ENCODE measurements at places on chromosomes 3 and 15.
A peak's percentile ranks its signal among the peaks of the same experiment; 100 is the strongest.

DNA sequence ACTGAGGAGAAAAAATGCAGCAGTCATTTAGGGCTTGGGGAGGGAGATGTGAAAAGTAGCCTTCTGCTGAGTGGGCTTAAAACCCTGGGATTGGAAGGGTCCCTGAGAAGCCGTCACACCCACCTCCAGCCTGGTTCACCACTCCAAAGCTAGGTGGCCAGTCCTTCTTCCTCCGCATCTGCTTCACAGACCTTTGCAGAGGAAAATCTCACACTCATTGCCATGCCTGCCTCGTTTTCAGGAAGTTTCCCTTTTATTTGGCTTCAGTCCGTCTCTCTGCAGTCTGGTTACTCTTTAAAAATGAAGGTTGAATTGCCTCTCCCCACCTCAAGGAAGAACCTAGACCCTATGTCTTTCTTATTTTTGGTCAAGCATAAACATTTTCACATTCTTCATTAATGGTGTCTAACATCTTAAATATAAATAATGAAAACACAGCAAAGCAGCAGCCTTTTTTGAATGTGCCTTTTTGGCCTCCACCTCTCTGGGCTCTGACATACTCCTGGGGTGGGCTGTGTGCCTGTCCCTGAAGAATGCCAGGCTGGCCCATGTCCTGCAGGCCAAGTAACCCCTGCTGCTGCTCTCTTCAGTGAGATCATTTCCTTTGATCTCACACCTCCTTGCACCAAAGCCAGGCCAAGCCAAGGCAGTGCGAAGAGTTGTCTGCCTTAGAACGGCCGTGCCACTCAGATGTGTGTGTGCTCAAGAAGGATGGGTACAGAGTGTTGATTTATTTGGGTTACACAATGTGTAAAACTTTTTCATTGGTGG lies 11.0 kb downstream of the MRAS start:
- no peak for DNase-seq

- DNase-seq = peak; percentile 88
Measured at GRCh38 chr3:141876381-141876890, at the start of gene ATP1B3. Gene ATP1B3, plus strand, starts transcription at chr3:141876643. Its CDS starts 159 bp downstream, at chr3:141876802.

- no peak for DNase-seq
Measured at GRCh38 chr15:93477721-93478120, 388.7 kb upstream of the RGMA start.

GRCh38 chr15:92954578-92954977 lies 54.5 kb downstream of the CHD2 start:
- DNase-seq = peak; percentile 15

GRCh38 chr15:27092390-27092789 lies 121.4 kb downstream of the GABRG3 start:
- DNase-seq = no peak

DNA sequence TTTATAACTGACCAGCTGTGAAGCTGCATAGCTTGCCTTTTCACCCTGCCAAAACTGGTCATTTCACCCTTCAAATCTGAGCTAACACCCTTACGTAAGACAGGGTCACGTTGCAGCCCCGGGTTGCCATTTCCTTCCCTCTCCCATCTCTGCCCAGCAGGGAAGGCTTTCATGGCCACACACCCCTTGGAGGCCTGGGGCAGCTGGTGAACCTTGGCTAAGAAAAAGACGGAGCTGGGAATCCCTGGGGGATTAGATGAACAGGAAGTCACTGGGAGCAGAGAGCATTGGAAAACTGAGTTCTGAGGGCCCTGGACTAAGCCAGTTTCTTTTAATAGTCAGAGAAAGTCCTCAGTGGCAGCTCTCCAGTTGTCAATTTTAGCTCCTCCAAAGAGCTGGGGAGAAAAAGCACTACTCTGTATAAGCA lies 67.8 kb downstream of the TTC23 start:
- no peak for DNase-seq

DNA sequence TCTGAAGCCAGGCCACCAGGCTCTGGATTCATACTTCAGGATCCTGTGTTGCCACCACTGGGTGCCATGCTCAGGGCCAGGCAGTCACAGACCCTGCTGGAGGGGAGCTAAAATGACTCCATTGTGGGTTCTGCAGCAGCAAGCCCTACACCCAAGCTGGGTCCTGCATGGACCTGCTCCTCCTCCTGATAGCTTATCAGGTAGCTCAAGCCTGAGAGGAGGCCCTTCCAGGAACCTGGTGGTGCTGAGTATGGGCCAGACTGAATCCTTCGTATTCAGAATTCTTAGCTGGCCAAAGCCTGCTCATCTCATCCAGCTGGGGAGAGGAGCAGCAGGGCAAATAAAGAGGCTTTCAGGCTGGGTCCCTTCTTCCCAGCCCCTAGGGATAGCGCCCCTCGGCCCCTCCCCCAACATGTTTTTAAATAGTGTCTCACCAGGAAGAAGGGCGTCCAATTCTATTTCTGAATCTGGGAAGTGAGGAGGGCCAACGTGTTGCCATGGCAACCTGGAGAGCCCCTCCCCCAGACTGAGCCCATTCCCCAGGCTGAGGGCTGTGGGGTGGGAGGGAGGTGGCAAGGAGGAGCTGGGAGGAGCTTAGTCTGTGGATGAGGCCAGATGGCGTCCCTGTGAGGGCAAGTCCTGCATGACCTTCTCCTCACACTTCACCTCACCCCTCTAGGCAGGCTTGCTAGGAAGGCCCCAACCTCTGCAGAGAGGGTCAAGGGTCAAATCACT lies 11.0 kb upstream of the CAMKV start:
- DNase-seq = no peak

DNA sequence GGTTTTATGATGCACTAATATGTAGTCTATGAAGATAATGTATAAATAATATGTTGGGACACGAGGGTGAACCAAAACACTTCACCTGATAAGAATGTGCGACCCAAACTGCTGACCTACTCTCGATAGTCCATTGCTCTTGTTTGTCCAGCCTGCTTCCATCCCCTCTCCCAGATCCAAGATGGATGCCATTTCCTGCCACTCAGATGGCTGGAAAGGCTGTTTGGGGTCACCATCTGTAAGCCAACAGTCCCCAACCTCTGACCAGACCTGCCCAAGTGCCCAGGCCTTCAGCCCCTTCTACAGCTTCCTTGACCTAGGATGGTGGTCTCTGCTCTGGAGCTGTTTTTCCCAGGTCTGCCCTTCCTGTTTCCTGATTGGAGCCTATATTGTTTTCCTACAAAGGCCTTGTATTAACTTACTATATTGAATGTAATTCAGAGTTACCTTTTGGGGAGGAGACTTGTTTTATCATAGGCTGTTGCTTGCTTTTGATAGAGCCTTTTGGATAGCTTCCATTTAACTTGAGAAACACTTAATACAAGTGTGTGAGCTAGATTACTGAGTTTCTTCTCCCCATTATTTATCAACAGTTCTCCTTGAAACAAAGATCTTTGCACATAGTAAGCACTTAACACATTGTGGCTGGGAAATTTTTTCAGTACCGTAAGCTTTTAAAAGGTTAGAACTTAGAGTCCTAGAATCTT lies 5.0 kb upstream of the PAQR9 start:
- no peak for DNase-seq

DNA sequence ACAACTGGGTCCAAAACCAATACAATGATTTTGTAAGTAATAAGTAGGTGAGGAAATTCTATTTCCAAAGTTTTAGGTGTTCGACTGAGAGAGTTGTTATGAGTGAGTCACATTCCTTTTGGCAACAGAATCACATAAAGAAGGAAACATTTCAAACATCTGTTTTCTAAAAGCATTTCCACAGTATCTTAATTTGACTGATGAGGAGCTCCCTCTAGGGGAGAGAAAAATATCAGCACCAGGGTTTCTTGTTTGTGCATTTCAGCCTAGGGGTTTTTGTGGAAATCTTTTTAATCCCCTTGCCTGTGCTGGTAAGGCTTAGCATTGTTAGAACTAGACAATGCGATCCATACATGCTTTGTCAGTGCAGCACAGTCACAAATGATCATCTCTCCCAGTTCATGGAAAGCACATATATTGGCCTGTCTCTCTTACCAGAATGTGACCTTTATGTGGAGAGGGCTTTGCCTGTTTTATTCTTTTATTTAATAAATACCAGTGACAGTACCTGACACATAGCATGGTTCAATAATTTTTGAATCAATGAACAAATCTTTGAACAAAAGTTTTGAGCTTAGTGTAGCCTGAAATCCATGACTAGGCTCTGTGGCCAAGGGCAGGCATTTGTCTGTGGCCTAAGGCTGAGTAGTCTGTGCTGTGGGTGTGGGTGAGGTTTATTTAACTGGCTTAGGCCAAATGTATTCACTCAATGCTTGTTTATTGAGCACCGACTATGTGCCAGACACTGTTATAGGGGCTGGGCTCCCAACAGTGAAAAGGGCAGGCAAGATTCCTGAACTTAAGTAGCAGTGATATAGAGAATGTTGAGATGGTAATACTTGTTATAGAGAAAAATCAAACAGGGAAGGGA lies 21.1 kb upstream of the IQCF6 start:
- DNase-seq = no peak
